ENCODE measurements at places on chromosomes 1 and 21.

- DNase-seq: no peak
Observed at GRCh38 chr21:41717573-41718330, 49.1 kb downstream of the RIPK4 start.

DNA sequence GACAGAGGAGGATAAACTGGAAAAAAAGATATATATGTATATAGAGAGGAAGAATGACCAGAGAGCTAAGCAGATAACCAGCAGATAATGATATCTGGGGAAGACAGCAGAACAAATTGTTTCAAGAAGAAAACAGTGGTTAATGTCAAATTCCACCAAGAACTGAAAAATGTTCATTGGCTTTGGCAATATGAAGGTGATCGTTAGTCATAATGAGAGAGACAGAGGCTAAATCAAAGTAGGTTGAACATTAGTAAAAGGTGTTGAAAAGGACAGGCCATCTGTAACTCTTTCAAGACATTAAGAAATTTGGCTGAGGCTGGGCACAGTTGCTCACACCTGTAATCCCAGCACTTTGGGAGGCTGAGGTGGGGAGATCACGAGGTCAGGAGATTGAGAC is 25.3 kb upstream of the CR2 start:
- DNase-seq: no peak

- no peak for DNase-seq
Observed at GRCh38 chr1:103584537-103584936, 13.1 kb downstream of the AMY2B start.

GRCh38 chr1:224087286-224087794 is 26.6 kb upstream of the FBXO28 start:
- DNase-seq: no peak

DNA sequence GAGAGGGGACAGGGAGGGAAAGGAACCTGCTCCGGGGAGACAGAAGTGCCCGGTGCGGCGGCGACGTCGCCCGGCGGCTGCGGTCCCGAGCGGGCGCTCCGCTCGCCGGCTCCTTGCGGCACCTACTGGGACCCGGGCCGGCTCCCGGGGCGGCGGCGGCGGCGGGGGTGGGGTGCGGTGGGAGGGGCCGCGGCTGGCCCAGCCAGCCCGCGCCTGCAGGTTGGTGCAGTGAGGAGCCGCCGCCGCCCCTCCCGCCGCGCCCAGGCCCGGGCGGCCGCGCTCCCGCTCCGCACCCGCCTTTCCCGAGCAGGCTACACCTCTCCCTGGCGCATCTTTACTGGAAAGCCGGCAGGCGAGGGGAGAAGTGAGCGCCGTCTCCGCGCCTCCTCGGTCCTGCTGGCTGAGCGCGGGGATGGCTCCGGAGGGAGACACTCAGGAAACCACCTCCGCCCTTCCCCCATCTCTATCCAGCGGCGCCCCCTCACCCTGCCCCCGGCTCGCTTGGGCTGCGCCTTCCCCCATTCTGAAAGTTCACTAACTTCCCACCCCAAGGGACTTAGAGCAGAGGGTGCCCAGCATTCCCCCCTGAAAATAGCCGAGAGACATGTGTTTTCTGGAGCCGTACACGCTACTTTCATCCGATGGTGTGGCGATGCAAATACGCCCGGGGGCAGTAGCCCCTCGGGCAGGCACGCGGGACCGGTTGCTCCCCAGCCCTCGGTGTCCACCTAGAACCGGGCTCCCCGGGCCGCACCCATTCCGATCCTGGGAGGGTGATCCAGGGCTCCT is at the start of gene PLD5:
PLD5 (minus strand) TSS at position 127 of the 789 bp plus-strand sequence.
- DNase-seq: no peak

DNA sequence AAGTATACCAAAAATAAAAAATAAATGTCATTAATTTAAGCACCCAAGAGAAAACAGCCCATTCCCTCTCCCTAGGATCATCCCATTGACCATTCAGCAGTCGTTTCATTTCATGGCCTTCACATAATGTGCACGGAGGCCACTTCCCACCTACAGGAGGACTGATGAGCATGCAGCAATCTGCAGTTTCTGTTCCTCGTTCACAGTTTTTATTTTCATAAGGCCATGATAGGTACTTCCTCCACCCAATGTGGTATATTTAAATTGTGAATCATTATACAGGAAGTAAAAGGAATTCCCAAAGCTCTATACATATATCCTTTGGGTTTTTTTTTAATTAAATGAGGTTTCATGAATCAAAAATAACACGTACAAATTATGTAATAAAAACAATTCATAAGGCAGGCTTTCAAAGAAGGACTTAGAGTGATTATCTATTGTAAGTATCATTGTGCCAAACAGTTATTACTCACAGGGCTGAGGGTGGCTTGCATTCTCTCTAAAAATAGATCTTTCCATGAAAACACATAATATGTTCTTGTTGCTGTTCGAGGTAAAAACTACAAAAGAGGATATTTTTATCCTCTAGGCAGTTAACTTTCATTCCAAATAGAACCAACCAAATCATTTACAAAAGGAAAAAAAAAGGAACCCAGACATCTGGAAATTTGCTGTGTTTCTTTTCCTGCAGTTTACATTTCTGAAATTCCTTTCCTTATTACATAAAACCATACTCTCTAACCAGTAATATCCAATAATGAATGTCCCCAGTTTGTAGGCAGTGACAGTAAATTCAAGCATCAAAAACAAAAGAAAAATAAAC is 27.5 kb upstream of the SLC44A3 start:
- peak; percentile 92 for DNase-seq
